ENCODE measurements at places on chromosomes 3 and 15.

- peak; percentile 18 for DNase-seq
Measured at GRCh38 chr3:179234199-179234598, 16.7 kb downstream of the KCNMB3 start.

DNA sequence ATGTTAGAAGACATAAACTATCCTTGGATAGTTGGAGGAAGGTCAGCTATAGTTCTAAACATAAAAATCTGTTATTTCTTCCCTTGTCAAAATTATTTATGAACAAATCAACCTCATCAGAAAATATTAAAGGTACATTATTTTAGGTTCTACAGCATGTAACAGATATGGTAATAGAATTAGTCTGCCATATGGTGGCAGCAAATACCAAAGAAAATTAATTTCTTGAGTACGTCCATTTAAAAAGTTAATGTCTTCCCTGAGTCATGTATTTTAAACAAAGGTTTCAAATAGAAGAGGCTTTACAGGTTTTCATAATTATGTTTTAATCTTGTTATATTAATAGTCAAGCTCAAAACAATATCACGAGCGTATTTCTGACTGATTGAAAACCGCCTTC is 17.9 kb upstream of the ANKRD28 start:
- peak; percentile 37 for DNase-seq

- DNase-seq: no peak
Measured at GRCh38 chr3:77720460-77720971, 680.6 kb downstream of the ROBO2 start.

- DNase-seq: no peak
Measured at GRCh38 chr3:10974746-10975375, 17.7 kb upstream of the SLC6A1 start.

DNA sequence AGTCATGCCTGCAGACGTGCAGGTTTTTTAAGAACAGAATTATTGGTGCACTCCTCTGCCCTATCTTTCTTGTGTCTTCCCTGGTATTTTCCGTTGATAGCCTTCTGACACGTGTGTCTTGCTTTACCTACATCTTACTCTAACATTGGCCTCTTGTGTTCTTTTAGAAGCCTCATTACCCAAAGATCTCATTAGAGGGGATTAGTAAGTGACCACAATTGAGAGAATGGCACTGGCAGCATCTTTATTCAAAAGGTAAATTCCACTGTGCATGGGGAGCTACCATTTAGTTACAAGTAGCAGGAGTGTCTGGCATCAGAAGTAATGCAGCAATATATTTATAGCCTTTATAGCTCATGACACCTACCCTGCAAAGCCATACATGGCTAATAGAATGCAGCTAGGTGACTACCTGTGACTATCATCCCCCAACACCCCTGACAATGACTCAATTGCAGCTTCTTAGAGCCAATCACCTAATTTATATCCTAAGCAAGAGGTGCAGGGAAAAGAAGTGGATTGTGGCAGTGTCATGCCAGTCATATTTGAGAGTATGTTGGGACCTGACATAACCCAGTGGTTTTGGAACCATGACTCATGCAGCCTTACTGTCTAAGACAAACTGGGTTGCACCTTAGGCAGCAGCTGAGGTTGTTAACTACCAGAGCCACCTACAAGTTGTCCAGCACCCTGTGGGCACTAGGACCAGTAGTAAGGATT is 164.8 kb downstream of the GRM7 start:
- no peak for DNase-seq

DNA sequence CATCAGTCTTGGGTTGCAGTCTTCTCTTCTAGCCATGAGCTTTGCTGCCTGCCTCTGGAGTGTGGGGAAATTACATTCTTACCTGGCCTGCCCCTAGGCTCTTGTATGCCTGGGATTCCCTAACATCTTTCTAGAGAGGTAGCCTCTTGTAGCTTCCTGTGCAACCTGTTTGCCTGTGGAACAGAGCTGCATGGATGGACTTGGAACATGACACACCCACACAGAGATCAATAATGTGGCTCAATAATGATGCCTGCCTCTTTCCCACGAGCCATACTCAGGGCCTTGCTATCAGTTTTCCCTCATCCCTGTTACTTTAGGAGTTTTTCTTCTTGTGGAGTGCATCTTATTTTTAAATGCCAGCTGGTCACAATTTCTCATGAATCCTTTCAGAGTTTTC is 11.4 kb downstream of the CHCHD6 start:
- DNase-seq: no peak

Measured in AML-193 (cell line).